ENCODE measurements at places on chromosomes 7 and 10. TPM values are rescaled to one million over a fixed set of nuclear protein-coding genes. Genes with fewer than 3 reads are reported as not detected.

Gene ANXA8L1
- total RNA-seq = not detected

Gene ABHD11
- total RNA-seq = 7.4 TPM

Gene SPAG6
- total RNA-seq = not detected

Gene TSPAN13
- 25.4 TPM for total RNA-seq

Gene NPTX2
- total RNA-seq = 0.40 TPM

Gene AEBP1
- total RNA-seq = 4.5 TPM

Gene TMEM140
- total RNA-seq = 9.6 TPM

Gene CDK1
- total RNA-seq = 155 TPM

Gene ZNF239
- 0.66 TPM for total RNA-seq

Gene ATP6V0A4
- 0.40 TPM for total RNA-seq

Gene ASB4
- total RNA-seq = not detected

Gene STK31
- total RNA-seq = not detected

Gene HHEX
- total RNA-seq = 78.8 TPM

Gene PRPF18
- 51.5 TPM for total RNA-seq

Gene ATOH7
- not detected for total RNA-seq

Gene HIP1
- total RNA-seq = 43.2 TPM

Gene EEF1AKMT2
- 26.4 TPM for total RNA-seq

Gene HABP2
- not detected for total RNA-seq

Gene NPC1L1
- not detected for total RNA-seq

Gene ZCWPW1
- 0.53 TPM for total RNA-seq

Gene SIRT1
- 19.0 TPM for total RNA-seq

Gene MKX
- not detected for total RNA-seq

Gene RAB19
- not detected for total RNA-seq

All from thoracic aorta endothelial cell (primary cell).